ENCODE measurements at places on chromosomes 13 and 19.

DNA sequence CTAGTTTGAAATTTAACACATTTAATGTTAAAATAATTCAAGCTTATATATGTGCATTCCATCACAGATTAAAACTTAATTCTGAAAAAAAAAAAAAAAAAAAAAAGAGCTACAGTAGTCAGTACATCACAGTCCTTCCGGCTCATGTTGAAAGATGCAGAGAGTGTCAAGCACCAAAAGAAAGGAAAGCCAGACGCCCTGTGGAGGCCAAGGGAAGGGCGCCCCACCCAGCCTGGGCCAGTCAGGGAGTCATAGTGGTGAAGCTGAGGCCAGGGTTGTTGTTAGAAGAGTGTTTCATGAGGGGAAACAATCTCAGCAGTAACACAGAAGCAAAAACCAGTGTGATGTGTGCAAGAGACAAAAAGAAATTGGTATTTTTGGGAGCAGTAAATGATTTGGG is 375.3 kb downstream of the MTUS2 start:
- DNase-seq, result no peak

DNA sequence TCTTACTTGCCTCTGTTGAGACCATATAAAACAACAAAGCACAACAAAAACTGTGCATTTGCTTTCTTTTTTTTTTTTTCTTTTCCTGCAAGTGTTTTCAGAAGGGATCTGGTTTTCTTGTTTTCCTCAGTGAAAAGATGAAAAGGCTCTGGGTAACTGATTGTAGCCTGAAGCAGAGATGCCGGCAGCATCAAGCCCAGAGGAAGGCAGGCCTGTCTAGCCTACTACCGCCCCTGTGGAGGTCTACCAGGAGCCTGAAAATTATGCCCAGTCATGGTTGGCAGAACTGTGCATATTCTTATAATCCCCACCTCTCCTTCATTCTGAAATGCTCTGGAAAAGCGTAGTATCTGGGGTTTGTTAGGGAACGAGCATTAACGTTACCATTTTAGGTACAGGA is 32.6 kb upstream of the MEDAG start:
- no peak for DNase-seq

- no peak for DNase-seq
Measured at GRCh38 chr13:95343944-95344343, 42.7 kb upstream of the ABCC4 start.

GRCh38 chr13:28173793-28174192 is 35.4 kb downstream of the PAN3 start:
- no peak for DNase-seq

GRCh38 chr19:13959962-13960862 is 7.9 kb downstream of the DCAF15 start:
- no peak for DNase-seq

- no peak for DNase-seq
Measured at GRCh38 chr13:99506634-99507033, 5.4 kb downstream of the TM9SF2 start.

GRCh38 chr19:8023371-8023770 is 17.9 kb upstream of the ELAVL1 start:
- no peak for DNase-seq

DNA sequence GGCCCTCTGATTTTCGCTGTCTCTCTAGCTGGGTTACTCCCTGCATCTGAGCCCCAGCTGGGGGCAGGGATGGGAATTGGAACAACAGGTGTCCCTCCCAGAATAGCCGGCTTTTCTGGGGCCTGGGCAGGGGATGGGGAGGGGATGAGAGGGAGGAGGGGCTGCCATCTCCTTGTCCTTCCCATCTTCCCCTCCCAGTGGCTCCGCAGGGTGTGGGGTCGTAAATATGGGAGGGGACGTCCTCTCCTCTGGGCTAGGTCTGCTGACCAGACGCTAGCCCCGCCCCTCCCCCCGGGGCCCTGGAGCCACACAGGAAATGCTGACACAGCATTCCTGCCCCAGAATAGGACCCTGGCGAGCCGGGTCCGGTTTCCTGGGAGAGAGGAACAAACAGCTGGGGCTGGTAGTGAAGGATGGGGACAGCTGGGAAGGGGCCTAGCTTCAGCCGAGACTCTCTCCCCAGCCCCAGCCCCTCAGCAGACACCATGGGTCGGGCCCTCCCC is 1.1 kb downstream of the RYR1 start:
- DNase-seq, result no peak

GRCh38 chr13:112859817-112860190 is 109.2 kb upstream of the MCF2L start:
- no peak for DNase-seq

- DNase-seq, result no peak
Measured at GRCh38 chr13:87851410-87851809, 180.2 kb downstream of the SLITRK5 start.

GRCh38 chr13:68304286-68304893 is 1074.3 kb upstream of the PCDH9 start:
- DNase-seq, result no peak

GRCh38 chr19:5873617-5874199 is 3.4 kb upstream of the FUT5 start:
- DNase-seq, result no peak

GRCh38 chr19:17311455-17312188 is 2.3 kb downstream of the DDA1 start:
- DNase-seq, result no peak

GRCh38 chr19:36103842-36104552 is 6.9 kb upstream of the OVOL3 start:
- DNase-seq, result no peak

DNA sequence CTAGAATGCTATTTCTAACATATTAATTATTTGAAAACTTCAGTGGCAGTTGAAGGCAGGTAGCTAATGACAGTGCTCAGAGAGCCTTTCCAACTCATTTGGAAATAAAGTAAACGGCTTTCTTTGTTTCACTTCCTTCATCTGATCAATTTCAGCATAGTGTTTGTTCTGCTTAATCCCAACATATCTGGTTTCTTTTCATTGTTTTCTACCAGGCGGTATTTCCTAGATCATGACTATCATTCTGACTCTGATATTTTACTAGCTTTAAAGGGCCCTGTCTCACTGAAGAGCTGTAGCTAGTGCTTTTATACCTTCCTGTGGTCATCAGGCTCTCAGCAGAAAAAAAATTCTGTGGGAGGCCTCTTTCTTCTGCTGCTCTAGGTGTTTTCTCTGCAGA is 178.6 kb downstream of the RBM26 start:
- no peak for DNase-seq

DNA sequence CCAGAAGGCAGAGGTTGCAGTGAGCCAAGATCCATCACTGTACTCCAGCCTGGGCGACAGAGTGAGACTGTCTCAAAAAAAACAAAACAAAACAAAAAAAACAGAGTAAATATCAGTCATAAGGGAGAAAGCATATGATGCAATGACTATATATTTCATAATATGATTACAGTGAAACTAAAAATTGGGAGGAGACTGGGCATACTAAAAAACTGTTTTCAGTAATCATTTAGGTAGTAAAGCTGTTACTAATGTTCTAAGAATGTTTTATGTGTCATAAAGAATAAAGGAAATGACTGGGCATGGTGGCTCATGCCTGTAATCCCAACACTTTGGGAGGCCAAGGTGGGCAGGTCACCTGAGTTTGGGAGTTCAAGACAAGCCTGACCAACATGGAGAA is 15.9 kb downstream of the ZNF573 start:
- no peak for DNase-seq

- DNase-seq, result no peak
Measured at GRCh38 chr19:6055013-6055795, 55.1 kb downstream of the RFX2 start.

GRCh38 chr13:112447306-112447705 is 71.2 kb downstream of the SPACA7 start:
- no peak for DNase-seq

DNA sequence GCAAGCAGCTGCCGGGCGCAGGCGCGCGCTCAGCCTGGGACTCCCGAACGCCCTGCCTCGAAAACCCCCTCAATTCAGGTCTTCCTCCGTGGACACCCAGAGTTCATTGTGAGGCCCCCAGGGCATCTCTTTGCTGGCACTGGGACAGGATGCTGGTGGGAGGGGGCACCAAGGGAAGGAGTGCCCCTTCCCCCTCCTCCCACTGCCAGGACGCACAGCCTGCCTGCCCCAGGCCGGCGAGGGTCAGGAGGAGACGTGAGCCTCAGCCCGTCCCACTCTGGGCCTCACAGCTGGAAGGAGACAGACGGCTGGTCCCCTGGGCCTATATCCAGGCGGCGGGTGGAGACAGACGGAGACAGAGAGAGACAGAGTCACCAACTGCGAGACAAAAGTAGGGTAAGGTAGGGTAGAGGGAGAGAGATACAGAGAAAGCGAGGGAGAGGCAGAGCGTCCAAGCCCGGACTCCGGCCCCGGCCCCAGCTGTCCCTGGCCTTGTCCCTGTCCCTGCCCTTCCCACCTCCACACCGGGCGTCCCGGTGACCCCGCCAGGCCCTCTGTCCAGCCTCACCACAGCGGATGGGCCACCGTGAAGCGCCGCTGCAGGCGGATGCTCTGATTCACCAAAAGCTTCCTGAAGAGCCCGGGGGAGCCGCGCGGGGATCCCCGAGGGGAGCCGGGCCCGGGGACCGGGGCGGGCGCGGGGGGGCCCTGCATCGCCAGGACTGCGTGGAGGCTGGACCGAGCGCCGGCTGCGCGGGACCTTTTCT is at the start of gene PDE4C:
Gene PDE4C (minus strand): TSS at position 737 of the 767 bp plus-strand sequence. CDS start 23 bp downstream, at position 714.
- DNase-seq, result no peak

- no peak for DNase-seq
Measured at GRCh38 chr19:28963486-28964250, 249.3 kb downstream of the UQCRFS1 start.

DNA sequence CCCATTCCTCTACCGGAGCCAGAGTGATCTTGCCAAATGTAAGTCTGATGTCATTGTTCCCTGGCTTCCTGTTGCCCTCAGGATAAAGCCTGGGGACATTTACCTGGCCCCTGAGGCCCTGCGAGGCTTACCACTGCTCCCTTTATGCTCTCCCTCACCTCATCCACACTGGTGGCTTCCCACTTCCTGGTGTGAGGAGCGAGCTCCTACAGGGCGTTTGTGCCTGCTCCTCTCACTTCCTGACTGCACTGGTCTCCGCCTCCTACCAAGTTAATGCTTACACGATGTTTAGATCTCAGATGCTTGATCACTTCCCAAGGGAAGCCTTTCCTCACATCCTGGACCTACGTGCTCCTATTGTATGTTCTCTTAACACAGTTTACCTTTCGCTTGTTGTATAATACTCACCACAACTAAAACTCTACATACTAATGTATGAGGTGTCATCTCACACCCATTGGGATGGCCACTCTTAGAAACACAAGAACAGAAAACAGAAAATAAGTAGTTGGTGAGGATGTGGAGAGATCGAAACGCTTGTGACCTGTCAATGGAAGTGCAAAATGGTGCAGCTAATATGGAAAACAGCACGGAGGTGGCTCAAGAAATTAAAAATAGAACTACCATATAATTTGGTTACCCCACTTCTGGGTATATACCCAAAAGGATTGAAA is 177.6 kb downstream of the SHISA2 start:
- DNase-seq, result no peak

DNA sequence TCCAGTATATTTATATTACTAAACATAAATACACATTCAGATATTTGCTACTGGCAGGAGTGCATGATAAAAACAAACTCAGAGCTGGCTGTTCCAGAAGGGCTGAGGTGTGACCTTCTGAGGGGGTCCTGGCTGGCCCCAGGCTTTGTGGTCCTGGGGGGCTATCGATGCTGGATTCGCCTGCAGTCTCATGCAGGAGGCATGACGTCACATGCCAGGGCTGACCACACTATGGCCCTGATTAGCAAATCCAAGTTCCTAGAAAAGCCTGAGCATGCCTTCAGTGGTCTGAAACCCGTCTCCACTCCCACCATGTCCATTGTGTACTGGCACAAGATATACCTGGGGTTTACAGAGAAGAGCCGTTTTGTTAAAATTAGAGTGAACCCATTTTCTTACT is 97.9 kb downstream of the KL start:
- DNase-seq, result no peak

GRCh38 chr13:108460043-108460442 is 169.4 kb upstream of the MYO16 start:
- no peak for DNase-seq

DNA sequence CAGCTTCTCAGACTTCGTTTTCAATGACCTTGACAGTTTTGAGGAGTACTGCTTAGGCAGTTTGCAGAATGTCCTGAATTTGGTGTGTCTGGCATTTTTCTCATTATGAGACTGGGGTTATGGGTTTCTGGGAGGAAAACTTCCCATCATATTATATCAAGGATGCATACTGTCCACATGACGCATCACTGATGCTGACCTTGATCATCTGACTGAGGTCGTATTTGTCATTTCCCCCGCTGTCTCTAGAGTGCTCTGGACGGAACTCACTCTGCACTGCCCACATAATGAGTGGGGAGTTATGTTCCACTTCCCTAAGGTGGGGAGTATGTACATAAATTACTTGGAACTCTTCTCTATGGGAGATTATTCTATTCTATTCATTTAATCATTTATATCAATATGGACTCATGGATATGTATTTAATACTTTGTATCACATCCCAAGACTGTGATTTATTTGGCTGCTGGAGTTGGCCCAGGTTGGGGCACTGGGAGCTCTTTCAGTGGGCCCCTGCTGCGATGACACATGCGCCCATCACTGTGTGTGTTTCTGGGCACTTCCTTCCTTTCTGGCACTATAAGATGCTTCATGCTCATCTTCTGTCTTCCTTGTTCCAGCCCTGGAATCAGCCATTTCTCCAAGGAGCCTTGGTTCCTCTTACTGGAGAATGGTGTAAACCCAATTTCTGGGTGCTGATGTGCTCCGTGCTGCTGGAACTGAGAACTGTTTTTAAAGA is 138.6 kb downstream of the MIPEP start:
- DNase-seq, result no peak

GRCh38 chr19:14337510-14337909 is 43.7 kb upstream of the ADGRE5 start:
- no peak for DNase-seq

- DNase-seq, result no peak
Measured at GRCh38 chr13:53336441-53337160, 308.0 kb downstream of the OLFM4 start.

DNA sequence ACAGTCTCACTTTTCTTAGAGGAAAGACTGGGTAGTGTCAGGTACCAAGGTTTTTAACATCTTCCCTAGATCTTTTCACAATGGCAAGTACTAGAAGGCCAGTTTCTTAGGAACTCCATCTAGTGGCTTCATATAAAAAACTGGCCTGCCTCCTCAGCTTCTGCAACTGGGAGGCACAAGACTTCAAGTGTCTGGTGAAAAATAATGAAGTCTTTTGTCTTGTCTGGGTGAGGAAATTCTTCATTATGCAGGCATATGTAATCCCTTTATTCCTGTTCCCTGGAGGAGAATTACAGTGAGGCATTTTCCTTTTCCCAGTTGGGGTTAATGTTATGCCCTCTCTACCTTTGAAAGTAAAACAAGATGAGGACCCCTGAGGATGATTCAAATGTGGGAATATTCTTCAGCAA is 300.5 kb downstream of the NALCN start:
- no peak for DNase-seq

DNA sequence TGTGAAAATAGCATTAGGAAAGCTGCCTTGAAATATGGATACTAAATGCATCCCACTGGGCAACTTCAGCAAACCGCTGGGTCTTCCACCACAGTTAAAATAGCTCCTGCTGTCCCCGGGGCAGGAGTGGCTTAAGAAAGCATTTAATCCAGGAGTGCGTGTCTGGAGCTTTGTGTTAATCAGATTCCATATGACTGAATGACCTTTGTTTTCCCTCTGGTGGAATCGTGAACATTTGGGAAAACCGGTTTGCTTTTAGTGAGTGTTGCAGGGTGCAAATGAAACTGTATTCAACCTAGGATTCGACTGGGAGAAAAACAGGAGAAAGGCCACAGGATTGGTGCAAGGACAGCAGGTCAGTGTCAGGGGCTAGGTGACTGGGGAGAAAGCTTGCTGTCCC is 237.6 kb upstream of the MAB21L1 start:
- no peak for DNase-seq
